ENCODE measurements at places on chromosomes 3 and 15. TPM values are rescaled to one million over a fixed set of nuclear protein-coding genes. Genes with fewer than 3 reads are reported as not detected.

GPR62 gene
- not detected for polyA plus RNA-seq

GRCh38 chr3:79597709-79598108 lies 170.1 kb downstream of the ROBO1 start:
- no peak for DNase-seq

DNA sequence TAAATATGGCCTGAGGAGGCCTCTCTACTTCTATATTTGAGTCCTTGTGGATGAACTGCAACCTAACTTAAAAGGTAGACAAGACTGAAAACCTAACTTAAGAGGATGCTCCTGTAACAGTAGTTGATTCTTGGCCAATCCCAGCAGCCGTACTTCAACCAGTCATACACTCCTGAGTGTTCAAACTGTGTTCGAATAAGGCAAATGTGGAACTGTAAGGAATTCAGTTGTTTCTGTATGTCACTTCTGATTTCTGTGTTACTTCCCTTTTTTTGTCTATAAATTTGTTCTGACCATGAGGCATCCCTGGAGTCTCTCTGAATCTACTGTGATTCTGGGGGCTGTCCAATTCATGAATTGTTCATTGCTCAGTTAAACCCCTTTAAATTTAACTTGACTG lies 20.5 kb downstream of the GALK2 start:
- no peak for DNase-seq

C2CD4B gene
- polyA plus RNA-seq = not detected

DNA sequence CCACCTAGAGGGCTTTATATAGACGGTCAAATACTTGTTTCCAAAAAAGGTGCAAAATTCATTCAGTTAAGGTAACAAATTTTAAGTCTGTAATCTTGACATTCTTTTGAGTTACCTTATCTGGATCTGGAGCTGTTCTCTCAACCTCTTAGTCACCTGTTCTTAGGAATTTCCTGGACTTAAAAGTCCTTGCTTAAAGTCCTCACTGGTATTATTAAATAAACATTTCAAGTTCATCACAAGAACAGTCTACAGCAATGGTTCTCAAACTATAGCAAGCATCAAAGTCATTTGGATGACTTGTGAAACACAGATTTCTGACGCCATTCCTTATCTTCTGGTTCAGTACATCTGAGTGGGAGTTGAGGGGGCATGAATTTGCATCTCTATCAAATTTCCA lies 122.9 kb upstream of the GOLIM4 start:
- no peak for DNase-seq
